ENCODE measurements at places on chromosomes 6 and 20. TPM values are rescaled to one million over a fixed set of nuclear protein-coding genes. Genes with fewer than 3 reads are reported as not detected.

DNA sequence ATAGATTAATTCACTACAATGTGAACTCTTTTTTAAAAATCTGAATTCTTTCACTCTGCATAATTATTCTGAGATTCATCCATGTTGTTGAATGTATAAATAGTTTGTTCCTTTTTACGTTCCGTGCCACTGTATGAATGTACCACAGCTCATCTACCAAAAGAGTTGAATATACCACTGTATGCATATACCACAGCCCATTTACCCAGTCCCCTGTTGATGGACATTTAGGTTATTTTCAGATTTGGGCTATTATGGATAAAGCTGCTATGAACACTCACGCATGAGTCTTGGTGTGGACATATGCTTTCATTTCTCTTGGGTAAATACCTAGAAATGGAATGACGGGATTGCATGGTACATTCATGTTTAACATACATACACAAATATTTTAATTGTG, 28.2 kb downstream of the PNPLA1 start:
- no peak for DNase-seq

DNA sequence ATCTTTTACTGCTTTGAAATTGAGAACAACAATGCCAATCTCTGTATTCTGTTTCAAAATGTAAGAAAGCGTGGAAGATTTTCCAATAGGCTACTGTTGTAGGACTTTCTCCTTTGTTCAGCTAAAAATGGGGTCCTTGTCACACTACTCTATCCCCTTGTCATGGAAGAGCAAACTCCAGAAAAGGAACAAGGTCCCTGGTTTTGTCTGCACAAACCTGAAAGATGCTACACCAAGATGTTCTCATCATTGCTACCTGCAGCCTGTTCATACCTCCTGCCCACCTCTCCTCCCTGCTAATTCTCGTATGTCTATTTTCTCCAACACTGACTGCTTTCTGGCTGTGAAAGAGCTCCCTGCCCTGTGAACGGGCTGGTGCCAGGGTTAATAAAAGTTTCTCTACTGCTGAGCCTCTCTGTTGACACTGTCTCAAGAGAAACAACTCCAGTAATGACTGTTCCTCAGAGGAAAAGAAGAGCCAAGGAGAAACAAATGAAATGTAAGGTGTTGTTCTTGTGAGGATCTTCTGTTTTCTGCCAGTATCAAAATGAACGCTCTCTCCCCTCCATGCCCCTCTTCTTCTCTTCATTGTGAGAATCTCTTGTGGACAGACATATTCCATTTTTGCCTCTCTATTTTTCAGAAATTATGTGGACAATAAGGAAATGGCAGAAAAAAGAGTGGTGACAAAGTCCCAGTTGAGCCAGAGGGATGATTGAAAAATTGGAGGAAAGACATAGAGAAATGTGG, 287.1 kb downstream of the ADGB start:
- no peak for DNase-seq

ARID1B gene
- 6.5 TPM for polyA plus RNA-seq

- DNase-seq, result no peak
Measured at GRCh38 chr6:16621002-16621401, 140.3 kb downstream of the ATXN1 start.

- DNase-seq, result no peak
Measured at GRCh38 chr6:24451581-24452388, 37.6 kb downstream of the GPLD1 start.

GRCh38 chr6:117265410-117266256, at the start of gene VGLL2:
TSS of gene VGLL2 (plus strand) at chr6:117265558. CDS start at chr6:117265764, 206 bp downstream.
- peak; percentile 80 for DNase-seq

AKAP12 gene
- polyA plus RNA-seq, result 69.3 TPM

DYNLRB1 gene
- 305 TPM for polyA plus RNA-seq

DNA sequence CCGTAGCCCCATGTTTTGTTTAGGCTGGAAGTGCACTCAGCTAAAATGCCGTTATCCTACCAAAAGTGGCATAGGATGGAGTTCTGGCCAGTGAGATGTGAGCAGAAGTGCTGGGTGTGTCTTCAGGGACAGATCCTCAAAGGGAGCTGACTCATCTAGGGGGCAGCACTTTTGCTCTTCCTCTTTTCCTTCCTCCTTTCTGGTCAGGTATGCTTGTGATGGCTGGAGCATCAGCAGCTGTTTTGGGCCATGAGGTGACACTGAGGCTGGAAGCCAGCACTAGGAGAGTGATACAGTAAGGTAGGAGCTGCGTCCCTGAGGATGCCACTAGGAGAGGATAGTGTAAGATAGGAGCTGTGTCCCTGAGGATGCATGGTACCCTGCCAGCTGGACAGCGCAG, 4.6 kb upstream of the OSBPL2 start:
- no peak for DNase-seq

B3GAT2 gene
- 0.03 TPM for polyA plus RNA-seq

DNA sequence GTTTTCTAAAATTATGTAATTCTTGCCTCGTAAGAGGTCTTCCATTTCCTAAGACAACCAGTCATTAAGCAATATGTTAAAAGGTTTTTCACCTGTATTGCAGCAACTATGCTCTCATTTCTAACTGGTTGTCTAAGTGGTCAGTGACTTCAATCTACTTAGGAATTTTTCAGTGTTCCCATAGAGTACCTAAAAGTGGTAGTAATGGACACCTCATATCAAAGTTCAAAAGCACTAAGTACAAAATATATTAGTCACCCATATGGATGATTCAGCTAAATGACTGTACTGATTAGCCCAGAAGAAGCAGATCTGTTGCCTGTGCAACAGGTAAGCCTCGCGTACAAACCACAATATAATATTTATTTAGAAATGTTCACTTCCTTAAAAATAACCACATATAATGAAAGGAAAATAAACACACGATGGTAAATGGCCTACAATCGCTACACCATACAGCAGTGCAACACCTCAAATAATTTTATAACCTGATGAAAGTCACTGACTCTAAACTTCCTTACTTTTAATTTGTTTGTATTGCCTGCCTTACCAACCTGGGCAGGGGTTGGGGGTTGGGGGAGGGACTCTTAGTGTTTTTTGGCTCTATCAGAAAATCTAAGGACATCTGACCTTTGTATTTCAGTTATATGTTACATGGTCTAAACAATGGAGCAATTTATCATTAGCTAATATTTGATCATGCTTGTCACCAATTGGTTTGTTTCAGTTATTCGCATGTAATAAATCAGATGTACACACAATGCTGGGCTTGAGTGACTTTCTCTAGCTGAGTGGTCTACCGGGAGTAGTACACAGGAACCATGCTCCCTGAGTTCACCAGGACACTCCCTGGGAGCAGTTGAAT, 105.9 kb downstream of the HIVEP2 start:
- no peak for DNase-seq

BIRC7 gene
- polyA plus RNA-seq, result not detected

All from aorta (tissue), 5 donors.